Mammary epithelial cell (primary cell): ENCODE measurements at places on chromosomes 13 and 19. TPM values are rescaled to one million over a fixed set of nuclear protein-coding genes. Genes with fewer than 3 reads are reported as not detected.

The PIN1 gene
- polyA plus RNA-seq, result 74.0 TPM

The NCR1 gene
- not detected for polyA plus RNA-seq

DNA sequence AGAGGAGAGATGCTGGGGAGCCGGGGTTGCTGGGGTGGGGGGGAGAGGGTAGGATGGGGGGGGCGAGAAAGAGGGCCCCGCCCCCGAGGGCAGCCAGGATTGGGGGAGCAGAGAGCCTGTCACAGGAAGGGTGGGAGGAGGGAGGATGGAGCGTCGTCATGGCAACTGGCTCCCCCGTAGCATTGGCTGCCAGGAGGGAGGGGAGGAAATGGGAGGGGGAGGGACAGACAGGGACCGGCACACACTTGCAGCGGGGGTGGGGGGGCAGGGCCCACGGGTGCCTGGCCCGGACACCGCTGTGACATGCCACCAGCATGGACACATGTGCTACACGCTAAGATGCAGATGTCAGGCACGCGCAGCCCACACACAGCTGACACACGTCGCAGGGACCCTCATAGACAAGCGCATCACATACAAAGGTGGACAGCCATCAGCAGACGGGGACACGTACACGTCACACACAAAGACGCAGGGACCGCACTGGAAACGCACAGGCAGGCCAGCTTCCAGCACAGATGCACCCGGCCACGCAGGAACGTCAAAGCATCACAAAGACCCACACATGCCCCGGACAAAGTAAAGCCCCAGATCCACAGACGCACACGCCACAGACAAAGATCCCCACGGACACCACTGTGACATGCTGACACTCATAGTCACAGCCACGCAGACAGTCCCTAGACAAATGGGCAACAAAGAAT lies at the start of gene LMTK3:
LMTK3 (minus strand) TSS at position 36 of the 704 bp plus-strand sequence. CDS start 259 bp downstream, outside the sequence.
- DNase-seq, result no peak

GRCh38 chr13:34944751-34945150 lies 2.7 kb downstream of the NBEA start:
- DNase-seq, result no peak
